ENCODE measurements at places on chromosomes 7 and 10.

DNA sequence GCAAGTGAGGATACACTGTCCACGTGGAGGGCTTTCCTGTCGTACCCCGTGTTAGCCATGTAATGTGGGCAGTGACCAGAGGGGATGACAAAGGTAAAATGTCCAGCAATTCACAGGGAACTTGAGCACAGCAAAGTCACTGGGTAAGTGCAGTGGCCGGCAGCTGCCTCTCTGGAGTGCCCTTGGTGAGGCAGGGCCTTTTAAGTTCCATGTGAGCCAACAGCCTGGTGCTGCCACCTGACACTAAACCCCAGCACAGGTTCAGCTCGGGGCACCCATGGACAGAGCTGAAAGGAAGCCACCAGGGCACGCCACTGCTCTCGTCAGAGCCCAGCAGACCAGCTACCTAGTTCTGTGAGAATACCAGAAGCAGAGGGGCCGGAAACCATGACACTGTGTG, 168.3 kb downstream of the PRKAG2 start:
- DNase-seq: no peak

DNA sequence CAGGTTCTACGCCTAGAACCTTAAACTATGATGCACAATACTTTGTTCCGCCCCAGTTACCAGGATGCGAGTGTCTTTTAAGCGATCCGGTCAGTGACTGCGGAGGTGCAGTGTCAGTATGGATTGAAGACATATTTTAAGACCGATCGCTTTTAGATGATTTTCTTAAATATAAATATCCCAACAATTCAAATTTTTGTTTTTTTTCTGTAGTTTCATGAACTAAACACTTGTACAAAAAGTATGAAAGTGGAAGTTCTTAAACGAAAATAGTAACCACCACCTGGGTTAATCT, 835 bp downstream of the COMMD3 start:
- no peak for DNase-seq

DNA sequence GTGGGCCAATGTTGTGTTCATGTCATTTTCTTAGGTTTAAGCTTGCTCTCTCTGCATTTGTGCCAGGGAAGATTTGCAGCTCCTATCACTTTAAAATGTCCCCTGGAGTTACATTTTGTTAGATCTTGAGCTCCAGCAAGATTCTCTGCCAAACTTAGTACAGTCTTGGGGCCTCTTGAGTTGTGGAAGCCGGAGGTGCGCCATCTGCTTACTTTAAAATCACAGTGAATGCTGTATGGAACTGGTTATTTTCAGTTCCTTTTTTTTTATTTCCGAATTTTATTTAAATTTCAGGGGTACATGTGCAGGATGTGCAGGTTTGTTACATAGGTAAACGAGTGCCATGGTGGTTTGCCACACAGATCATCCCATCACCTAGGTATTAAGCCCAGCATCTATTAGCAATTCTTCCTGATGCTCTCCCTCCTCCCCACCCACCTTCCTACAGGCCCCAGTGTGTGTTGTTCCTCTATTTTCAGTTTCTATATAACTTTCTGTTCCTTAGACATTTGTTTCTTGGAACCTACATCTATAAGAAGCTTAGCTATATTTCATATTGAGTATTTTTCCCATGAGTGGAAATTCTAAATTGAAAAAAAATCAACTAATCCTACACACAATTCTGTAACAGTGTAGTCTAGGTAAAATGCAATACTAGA, 114.4 kb upstream of the CREB5 start:
- no peak for DNase-seq

DNA sequence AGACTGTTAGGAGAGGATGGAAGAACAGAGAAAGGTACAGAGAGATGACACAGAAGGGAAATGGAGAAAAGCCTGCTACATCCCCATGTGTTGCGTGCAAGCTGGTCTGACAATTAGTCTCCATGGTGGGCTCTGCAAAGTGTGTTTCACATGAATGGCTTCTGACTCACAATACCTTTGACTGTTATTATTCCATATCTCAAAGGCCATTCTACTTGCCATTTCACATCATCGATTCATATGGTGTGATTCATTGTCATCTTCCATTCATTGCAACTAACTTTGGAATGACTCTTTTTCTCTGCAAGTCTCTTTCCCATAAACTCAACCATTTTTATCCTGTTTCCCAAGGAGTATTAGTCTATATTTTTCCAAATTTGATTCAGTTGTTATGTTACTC, 208.9 kb upstream of the INHBA start:
- peak; percentile 43 for DNase-seq

GRCh38 chr7:29487424-29487823, 76.2 kb upstream of the PRR15 start:
- no peak for DNase-seq

DNA sequence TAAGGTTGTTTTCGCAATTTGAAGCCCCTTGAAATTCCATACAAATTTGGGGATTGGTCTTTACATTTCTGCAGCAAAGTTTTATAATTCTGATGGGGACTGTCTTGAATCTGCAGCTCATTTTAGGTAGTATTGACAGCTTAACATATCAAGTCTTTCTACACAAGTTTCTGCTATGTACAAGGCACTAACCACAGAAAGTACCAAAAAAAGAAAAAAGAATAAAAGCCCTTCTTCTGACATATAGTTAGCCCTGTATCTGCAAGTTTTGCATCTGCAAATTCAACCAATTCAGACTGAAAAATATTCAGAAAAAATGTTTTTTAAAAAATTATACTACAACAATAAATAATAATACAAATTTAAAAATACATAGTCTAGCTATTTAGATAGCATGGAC, 15.3 kb downstream of the POT1 start:
- no peak for DNase-seq

DNA sequence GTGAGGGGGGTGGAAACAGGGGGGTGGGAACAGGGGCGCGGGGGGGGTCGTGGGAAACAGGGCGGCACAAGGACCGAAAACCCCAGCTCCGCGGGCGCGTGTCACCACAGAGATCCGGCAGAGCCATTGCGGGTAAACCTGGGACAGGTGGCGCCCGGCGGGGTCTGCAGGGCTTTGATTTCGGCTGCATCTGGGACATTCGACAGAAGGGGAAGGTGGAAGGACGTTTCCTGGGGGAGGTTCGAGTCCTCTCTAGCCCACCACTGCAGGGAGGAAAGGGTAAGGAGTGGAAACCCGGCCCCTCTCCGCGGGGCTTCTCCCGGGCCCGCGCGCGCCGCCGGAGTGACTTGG, 7.5 kb downstream of the NKX2-3 start:
- no peak for DNase-seq

- no peak for DNase-seq
These were observed 179.5 kb upstream of the YAE1 start for GRCh38 chr7:39386718-39387117.

DNA sequence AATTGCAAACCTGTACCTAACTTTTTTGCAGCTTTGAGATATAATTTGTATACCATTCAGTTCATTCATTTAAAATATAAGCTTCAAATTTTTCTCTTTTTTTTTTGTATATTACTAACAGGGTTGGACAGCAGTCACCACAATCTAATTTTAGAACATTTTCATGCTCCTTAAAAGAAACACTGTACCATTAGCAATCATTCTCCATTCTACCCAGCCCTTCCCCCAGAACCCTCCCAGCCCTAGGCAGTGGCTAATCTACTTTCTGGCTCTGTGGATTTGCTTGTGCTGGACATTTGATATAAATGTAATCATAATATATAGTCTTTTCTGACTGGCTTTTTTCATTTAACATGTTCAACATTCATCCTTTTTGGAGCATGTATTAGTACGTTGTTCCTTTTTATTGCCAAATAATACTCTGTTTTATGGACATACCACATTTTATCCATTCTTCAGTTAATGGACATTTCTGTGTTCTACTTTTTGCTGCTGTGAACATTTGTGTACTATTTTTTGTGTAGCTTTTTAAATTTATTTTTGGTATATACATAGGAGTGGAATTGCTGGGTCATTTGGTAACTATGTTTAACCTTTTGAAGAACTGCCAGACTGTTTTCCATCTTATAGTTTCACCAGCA, 40.9 kb upstream of the ST7 start:
- DNase-seq: no peak

GRCh38 chr10:43120116-43120928, 17.9 kb upstream of the CSGALNACT2 start:
- DNase-seq: no peak

- no peak for DNase-seq
These were observed 22.5 kb downstream of the CUZD1 start for GRCh38 chr10:122822973-122823690.

- no peak for DNase-seq
These were observed 104.6 kb upstream of the TNRC18 start for GRCh38 chr7:5528071-5528814.

- DNase-seq: no peak
These were observed 3.7 kb upstream of the ZNF800 start for GRCh38 chr7:127396184-127396583.

GRCh38 chr10:131963811-131964210, 17.9 kb downstream of the BNIP3 start:
- no peak for DNase-seq

- DNase-seq: peak; percentile 54
These were observed 79.3 kb upstream of the IL6 start for GRCh38 chr7:22647451-22648257.

DNA sequence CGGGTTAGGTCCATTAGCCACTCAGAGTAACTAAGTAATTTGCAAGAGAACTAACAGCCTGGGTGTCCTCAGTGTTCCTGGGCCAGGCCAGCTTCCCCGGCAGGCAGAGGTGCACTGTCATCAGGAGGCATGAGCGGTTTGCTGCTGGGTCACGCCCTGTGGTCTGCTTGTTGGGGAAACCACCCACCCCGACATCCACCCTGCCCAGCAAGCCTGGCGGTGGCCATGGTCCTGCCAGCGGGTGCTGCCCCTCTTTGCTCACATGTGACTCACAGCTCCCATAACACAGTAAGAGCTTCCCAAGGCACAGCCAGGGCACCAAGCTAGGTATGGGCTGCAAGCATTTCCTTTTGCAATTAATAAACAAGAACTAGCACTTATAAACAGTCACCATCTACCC, 75.9 kb downstream of the RGS10 start:
- DNase-seq: no peak

DNA sequence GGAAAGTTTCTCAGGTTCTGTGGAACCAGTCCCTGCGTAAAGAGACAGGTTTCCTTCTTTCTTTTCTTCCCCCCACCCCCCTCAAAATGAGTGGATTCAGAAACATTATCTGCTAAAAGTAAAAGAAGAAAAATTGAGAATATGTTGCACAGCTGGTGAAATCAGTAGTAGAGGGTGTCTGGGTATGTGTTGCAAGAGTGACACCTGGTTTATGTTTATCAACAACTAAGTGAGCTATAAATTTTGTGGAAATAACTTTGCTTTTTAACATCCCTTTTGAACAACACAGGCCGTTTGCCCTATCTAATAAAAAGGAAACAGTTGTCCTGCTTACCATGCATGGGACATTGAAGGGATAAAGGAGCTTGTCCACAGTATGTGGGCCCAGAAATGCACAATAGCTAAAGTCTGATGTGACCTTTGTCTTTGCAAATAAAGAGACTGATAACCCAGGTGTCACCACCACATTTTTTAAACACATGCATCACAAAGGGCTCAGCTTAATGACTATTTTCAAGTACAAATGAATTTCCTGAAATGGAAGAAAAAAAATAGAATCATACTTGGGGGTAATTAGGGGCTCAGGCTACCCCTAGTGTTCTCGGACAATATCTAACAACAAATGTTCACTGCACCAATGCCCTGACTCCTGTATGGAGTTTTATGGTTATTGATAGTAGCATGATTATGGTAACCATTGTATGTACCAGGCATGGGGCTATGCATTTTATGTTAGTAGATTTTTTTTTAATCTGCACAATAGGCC, 221.7 kb upstream of the TCF7L2 start:
- DNase-seq: no peak

DNA sequence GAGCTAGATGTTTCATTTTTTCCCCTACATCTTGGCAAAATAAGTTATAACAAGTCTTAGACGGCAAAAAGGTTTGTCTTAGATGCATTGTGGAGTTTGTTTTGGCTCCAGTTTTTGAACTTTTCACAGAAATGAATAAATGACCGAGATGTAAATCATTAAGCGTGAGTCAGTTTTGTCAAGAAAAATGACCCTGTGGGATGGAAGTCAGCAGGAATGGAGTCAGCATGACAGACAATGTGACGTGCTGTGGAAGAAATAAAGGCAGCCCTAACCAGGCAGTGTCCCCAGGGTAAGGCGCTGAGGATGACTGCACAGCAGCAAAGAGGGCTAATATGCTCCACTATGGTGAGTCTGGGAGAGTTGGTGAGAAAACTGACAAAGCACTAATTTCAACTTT, 163.2 kb downstream of the NOC3L start:
- no peak for DNase-seq

GRCh38 chr7:105880571-105881330, 4.4 kb upstream of the ATXN7L1 start:
- no peak for DNase-seq

DNA sequence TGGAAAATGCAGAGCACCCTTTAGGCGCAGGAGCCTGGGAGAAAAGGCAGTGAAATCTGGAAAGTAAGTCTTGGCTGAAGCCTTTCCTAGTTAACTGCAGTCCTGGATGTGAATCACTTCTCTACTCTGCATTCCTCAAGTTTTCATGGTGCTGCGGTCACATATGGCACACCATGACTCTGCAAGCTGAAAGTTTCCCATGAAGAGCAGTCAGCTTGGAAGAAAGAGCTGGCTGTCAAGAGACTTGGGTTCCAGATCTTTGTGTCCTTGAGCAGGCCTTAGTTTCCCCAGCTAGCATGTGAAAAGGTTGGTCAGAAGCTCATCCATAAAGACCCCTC, 548.3 kb downstream of the SORCS3 start:
- DNase-seq: peak; percentile 2

DNA sequence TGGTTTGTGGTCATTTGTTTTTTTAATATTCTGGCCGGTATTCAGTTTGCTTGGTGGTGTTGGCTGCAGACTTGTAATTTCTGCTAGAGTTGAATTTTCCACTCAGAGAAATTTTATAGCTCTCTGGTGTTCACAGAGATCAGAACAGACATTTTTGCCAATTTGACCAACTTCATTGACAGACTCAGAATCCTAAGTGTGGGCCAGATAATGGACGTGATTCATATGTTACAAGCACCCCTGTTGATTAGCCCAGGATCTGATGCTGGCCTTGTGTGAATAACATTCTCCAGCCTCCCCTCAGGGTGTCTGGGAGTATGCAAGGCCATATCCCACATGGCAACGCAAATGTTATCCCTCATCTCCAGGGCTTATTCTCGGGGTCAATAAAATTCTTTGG, 283.8 kb downstream of the C7orf25 start:
- DNase-seq: no peak

GRCh38 chr10:103514244-103514643, 20.7 kb downstream of the NEURL1 start:
- DNase-seq: peak; percentile 1
